NCI-H446 treated with DMSO at 0.1 percent for 48 hours (cell line): ENCODE measurements at places on chromosomes 6 and 20.

GRCh38 chr6:113921299-113921904 is 49.5 kb downstream of the HDAC2 start:
- no peak for DNase-seq

GRCh38 chr20:55386686-55387085 is 618.6 kb downstream of the CBLN4 start:
- no peak for DNase-seq

GRCh38 chr6:79599725-79600259 is 31.3 kb upstream of the SH3BGRL2 start:
- no peak for DNase-seq

GRCh38 chr6:146901940-146902816 is 302.0 kb upstream of the STXBP5 start:
- DNase-seq = no peak

DNA sequence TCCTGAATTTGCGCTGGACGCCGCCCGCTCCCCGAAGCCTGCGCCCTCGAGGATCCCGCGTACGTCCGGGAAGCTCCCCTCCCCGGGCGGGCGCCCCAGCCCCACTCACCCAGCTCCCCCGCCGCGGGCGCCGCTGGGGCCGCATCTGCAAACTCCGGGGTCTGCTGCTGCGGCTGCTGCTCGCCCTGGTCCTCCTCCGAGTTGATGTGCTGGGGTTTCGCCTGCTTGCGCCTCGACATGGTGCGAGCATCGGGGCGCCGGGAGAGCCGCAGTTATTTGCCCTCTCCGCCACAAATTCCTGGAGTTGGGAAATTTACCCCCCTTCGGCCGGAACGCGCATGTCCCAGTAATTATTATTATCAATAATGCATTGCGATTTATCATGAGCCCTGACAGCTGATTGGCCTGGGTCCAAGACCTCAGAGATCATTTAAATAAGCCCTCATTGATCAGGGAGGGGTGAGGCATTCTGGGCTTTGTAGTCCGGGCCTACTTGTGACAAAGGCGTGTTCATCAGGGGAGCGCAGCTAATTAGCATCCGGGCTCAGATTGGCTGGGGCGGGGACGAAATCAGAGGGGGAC is at the start of gene SALL4:
Gene SALL4, minus strand, starts transcription at position 352 of the 582 bp plus-strand sequence. Its CDS starts 113 bp downstream, at position 239.
- no peak for DNase-seq

- DNase-seq = no peak
Measured at GRCh38 chr6:87308970-87309369, 13.4 kb upstream of the SMIM8 start.

DNA sequence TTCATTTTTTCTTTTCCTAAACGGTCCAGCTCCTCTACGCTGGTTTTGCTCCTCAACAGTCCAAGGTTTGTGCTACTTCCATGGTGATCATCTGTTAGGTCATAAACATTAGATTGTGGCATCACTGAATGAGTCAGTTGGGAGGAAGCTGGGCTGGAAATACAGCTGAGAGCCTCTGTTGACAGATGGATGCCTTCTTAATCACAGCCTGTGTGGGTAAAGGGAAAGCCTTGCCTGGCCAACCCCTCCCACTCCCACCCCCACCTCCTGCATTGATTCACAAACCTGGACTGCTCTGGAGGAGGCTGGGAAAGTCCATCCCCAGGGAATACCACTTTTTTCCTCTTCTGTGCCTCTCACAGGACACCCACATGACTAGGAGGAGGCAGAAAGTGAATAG is 180.6 kb upstream of the CCN2 start:
- peak; percentile 64 for DNase-seq

GRCh38 chr20:2692886-2693285 is 306 bp downstream of the EBF4 start:
- no peak for DNase-seq

GRCh38 chr6:137775227-137775626 is 91.8 kb upstream of the TNFAIP3 start:
- DNase-seq = no peak

GRCh38 chr6:149454346-149454848 is 30.4 kb downstream of the ZC3H12D start:
- no peak for DNase-seq

DNA sequence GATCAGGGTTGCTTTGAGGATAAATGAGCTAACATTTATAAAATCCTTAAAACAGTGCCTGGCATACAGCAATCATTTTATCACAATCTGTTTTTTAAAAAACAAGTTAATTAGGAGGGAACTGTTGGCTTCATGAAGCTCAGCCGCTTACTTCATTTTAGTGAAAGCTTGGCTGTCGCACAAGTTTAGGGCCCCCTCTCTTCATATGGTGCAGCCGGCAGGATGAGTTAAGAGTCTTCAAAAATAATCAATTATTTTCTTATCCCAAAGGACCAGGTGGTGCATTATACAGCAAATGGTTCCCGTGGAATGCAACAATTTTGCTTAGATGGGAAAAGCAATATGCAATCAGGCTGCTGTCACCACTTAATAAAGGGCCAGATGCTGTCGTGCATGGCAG is 57.4 kb upstream of the PROKR2 start:
- no peak for DNase-seq

DNA sequence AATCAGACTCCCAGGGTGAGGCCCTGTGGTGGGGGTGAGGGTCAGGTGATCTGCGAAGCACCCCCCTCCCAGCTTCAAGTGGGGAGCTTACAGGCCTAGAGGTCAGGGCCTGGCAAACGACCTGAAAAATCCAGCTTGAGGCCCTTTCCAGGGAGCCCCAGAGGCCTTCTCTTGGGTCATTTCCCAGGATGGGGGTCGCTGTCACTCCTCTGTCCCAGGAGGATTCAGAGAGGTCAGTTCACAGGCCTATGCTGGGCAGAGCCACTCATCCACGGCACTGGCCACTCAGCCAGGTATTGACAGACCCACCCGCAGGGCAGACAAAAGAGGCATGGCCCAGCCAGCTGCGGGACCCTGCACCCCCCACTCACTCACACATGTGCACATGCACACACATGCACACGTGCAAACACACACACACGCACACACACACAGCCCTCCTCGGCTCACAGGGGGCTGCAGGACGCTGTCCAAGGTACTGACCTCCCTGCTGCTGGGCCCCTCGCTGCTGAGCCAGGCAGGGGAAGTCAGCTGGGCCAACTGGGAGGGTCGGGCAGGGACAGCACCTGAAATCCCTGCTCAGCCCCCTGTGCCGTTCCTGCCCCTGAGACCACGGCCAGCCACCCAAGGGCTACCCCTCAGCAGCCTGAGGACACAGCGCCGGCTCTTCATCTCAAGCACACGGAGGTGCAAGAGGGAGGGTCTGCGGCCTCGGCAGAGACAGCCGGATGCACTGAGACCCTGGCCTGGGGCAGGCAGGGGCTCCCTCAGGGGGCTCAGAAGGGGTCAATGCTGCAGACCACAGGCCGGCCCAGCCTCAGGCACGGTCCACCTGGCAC is 113.8 kb downstream of the TAF4 start:
- no peak for DNase-seq

GRCh38 chr6:21898107-21898796 is 304.7 kb downstream of the SOX4 start:
- no peak for DNase-seq

GRCh38 chr6:55239099-55239498 is 64.8 kb downstream of the HCRTR2 start:
- DNase-seq = peak; percentile 76

DNA sequence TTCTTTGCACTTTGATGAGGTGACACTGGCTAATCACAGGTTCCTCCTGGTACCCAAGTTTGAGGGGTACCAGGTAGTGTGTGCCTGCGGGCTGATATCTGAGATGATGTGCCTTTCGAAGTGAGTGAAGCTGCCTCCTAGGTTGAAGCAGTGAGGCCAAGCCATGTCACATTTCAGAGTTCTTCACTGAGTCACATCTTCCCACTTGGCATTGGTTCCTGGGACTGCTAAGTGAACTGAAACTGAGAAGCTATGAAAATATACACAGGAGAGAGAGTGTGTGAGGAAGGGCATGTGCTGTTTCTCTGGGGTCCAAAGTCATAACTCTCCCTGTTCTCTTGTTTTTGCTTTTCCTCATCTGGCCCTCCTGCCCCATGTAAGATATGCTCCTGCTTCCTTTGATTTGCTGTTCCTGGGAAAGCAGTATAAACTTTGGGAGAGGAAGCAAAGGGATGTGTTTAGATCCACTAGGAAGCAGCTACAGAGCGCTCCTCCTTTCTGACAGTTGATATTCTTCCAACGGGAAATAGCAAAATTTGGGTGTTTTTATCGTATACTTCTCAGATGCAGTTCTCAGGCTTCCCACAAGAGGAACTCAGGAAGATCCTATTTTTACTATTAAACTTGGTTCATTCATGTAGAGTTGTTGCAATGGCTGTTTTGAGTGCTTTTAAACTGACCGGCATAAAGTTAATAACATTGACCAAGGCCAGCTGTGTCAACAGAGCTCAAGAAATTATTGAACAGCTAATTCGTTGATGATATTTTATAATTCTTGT is 153.7 kb downstream of the MOXD1 start:
- no peak for DNase-seq

DNA sequence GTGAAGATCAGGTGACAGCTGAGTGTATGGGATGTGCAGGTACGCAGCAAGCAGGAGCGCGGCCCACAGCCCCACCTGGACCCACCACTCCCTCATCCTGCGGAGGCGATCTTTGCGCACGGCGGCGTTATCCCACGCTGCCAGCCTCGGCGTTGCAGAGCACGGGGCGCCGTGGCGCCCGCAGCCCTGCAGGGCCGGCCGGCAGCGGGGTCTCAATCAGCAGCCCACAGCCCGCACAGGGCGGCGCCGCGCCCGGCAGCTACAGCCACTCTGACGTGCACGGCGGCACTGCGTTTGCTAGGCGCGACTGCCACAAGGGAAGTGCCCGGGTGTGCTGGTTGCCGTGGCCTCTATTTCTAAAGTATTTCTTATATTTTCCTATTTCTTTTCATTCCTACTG is 46.9 kb downstream of the LAMA2 start:
- no peak for DNase-seq

DNA sequence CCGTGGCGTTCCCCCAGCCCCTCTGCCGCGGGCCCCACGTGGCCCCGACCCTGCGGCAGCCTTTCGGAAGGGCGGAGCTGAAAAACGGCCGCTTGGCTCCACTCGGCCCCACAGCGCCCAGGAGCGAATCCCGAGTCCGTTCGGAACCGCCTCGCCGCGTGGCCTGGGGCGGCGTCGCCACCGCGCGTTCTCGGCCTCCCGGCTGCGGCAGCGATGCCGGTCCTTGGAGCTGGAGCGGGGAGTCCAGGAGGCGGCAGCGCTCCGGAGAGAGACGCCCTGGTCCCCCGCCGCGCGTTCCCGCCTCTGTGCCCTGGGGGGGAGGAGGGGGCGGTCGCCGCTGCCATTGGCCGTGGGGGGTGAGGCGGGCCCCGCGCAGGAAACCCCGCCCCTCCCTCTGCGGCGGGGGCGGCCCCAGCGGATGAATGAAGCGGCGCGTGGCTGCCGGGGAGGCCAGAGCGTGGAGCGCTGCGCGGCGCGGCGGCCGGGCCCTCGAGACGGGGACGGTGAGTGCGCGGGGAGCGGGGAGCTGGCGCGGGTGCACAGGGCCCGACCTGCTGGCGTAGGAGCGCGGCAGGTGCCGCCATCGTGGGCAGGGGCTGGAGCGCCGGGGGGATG is at the start of gene SLCO4A1:
Gene SLCO4A1, plus strand, starts transcription at position 453 of the 615 bp plus-strand sequence. CDS start 13,952 bp downstream, outside the sequence.
- DNase-seq = peak; percentile 72

GRCh38 chr6:13813026-13813425 is 1.3 kb downstream of the MCUR1 start:
- DNase-seq = no peak

- DNase-seq = no peak
Measured at GRCh38 chr20:15862178-15862577, 711.1 kb downstream of the KIF16B start.

GRCh38 chr20:16293590-16293989 is 279.7 kb downstream of the KIF16B start:
- DNase-seq = no peak

GRCh38 chr6:106805771-106806170 is 168.8 kb downstream of the CD24 start:
- no peak for DNase-seq

DNA sequence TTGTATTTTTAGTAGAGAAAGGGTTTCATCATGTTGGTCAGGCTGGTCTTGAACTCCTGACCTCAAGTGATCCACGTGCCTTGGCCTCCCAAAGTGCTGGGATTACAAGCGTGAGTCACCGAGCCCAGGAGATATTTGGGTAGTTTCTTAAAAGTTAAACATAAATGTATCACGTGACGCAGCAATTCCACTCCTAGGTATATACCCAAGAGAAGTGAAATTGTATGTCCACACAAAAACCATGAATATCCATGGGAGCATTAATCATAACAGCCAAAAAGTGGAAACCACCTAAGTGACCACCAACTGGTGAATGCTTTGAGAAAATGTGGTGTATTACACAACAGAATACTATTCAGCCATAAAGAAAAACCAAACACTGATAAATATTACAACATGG is 164.8 kb downstream of the MRPL14 start:
- DNase-seq = no peak

GRCh38 chr20:17873410-17874270 is 95.0 kb downstream of the SNX5 start:
- peak; percentile 86 for DNase-seq

DNA sequence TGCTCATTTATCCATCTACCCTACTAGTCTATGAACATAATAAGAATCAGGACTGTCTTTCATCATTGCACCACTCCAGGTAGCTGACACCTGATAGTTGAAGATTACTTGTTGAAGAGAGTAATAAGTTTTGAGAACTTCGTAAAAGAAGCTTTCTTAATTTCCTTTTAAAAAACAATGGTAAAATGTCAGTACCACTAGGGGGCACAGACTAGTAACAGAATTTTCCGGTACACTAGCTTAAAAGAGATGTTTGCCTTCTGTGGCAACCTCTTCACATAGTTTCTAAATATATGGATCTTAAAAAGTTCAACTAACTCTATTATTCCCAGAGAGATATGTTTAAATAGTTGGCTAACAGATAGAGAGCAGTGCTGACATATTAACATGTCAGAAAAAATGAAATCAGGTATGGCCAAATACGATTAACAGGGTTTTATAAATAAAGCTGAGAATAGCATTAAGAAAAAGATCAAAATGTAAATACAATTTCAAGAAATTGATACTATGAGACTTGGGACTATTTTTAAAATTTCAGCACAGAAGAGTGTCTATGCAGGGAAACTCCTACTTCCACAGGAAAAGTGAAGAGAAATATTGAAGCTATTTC is 5.4 kb upstream of the KCNQ5 start:
- DNase-seq = peak; percentile 16

GRCh38 chr6:144063246-144063743 is 32.1 kb downstream of the SF3B5 start:
- no peak for DNase-seq

GRCh38 chr20:680638-681187 is 5.1 kb upstream of the SCRT2 start:
- DNase-seq = no peak

GRCh38 chr20:6140947-6141346 is 18.1 kb upstream of the FERMT1 start:
- no peak for DNase-seq
